ENCODE measurements at places on chromosomes 13 and 19.

DNA sequence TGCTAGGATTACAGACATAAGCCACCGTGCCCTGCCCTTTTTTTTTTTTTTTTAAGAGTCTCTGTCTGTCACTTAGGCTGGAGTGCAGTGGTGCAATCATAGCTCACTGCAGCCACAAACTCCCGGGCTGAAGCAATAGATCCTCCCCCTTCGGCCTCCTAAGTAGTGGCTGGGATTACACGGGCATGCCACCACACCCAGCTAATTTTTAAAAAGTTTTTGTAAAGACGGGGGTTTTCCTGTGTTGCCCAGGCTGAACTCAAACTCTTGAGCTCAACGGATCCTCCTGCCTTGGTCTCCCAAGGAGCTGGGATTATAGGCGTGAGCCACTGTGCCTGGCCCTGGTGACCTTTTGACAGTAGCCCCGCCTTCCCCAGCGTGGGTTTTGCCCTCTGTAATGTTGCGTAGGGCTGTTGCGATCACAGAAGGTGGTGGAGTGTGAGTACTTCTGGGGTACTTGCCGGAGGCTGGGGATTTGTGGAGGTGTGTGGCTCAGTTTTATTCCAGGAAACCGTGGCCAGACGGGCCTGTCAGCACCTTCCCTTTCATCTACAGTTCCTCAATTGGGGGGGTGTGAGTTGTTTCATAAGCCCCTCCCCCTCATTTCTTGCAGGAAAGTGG lies 11.6 kb upstream of the RETN start:
- no peak for DNase-seq

DNA sequence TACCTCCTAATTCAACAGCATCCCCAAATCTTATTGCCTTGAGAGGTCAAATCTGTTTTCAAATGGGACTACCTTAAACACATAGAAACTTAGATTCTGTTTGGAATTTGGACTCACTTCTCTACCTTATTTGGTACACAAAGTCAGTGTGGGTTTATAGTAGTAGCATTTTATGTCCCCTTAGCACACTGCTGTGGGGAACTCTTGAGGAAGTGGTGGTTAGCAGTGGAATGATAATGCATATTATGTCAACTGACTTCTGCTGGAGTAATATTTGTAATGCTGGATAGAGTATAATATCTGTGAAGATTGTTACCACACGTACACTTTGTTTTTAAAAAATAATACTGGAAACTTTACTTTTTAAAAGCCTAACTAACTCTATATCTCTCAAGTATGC lies 386.3 kb downstream of the NDFIP2 start:
- peak; percentile 11 for DNase-seq

GRCh38 chr19:43594710-43595604 lies 977 bp downstream of the IRGQ start:
- no peak for DNase-seq

GRCh38 chr13:98792785-98793495 lies 40.5 kb upstream of the SLC15A1 start:
- DNase-seq = no peak

GRCh38 chr19:55350620-55351315 lies 3.8 kb downstream of the COX6B2 start:
- DNase-seq = no peak

DNA sequence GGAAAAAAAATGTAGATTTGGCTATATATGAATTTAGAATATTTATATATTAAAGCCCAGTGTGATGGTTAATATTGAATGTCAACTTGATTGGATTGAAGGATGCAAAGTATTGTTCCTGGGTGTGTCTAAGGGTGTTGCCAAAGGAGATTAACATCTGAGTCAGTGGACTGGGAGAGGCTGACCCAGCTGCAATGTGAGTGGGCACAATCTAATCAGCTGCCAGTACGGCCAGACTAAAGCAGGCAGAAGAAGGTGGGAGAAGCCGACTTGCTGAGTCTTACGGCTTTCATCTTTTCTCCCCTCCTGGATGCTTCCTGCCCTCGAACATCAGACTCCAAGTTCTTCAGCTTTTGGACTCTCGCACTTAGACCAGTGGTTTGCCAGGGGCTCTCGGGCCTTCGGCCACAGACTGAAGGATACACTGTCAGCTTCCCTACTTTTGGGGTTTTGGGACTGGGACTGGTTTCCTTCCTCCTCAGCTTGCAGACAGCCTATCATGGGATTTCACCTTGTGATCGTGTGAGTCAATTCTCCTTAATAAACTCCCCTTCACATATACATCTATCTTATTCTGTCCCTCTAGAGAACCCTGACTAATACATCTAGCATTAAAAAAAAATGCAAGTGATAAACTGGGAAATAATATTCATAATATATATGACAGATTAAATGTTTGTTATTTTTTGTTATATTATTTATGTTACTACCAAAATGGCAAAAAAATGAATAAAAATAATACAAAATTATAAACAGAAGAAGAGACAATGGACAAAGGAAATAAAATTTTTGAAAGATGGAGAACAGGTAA lies 122.4 kb downstream of the DLEU7 start:
- no peak for DNase-seq

GRCh38 chr13:76027131-76027530 lies 391.0 kb downstream of the LMO7 start:
- DNase-seq = no peak

DNA sequence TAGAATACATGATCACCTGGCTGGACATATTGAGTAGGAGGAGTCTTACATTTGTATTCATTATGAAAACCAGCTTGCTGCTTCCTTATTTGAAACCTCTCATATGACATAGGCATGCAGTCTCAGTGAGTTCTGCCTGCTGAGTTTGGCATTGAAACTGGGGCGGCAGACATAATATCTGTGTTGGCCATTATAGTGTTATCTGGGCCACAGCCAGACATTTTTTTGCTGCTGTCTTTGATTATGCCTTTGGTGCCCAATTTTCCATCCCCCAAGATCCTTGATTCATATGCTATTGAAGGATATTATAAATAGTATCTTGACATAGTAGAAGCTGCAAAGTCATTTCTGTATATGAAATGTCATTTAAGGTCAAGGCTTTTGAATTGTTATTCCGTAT lies 15.8 kb downstream of the FREM2 start:
- no peak for DNase-seq

GRCh38 chr19:16113727-16114126 lies 2.0 kb downstream of the RAB8A start:
- DNase-seq = no peak

DNA sequence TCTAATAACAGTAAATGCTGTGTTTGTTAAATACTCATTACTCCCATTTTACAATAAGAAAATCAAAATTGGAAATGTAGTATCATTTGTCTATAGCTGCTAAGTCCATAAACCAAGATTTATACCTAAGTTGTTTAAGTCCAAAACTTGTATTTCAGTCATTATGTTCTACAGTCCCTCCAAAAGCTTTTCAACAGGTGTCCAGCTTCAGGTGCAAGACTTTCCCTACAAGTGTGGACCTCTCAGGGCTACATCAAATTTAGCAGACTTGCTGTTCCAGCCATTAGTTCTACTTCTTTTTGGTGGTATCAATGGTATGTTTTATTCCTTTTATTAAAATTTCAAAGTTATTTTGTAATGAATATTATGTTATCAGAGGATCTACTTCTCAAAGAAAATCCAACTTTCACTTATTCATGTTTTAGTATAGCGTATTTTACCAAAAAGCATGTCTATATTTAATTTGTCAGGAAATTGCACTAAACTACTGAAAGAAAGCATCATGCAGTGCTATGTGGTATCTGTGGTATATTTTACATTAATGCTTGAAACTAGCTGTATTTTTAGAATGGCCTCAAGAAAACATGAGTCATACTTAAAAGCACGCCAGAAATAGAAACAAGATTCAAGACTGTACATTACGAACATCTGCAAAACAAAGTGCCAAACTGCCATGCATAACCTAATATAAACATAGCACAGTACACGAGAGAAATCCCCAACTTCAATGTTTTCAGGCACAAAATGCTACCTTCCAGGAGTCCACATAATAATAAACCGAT lies 44.5 kb downstream of the VWA8 start:
- no peak for DNase-seq

DNA sequence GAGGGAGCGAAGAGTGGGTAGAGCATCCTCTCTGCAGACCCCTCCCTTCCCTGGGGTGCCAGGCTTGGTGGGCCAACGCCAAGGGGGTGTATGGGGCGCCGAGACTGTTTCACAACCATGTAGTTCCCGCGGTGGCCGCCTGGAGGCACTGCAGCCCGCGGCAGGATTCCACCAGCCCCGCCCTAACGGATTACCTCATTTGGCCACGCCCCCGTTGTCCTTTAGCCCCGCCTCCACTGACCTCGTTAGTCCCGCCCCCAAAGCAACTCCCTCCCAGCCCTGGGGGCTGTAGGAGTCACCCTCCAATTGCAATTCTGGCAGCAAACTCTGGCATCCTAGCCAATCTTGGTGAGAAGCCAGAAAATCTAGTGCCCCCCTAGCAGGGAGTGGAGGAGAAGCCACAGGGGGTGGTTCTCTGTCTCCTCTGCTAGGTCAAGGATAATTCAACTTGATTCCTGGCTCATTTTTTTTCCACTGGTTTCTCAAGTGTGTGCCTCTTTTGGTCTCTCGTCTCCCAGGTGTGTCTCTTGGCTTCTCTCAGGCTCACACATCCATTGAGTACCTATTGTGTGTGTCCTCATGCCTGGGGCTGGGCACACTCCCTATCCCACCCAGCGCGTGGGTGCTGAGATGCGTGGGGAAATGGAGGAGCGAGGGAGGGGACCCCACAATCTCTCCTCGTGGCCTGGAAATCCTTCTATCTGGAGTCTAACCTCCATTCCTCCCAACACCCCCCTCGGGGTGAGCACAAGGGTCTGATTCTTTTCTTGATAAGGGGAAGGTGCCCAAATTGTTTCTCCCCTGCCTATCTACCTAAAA lies 2.0 kb downstream of the OLFM2 start:
- no peak for DNase-seq

DNA sequence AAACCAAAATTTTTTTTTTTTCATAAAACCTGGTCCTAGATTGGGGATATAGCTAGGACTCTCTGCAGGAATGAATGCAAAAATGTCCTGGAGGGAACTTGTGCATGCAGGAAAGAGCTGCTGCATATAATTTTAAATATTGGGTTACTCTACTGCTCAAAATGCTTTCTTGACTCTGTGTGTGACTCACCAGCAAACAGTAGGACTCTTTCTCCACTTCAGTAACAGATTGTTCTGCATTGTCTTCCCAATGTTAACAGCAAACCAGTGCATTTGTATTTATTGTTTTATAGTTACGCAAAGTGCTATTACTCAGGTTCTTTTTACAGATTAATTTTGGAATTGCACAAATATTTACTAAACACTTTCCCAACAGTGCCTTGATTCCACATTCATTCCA lies 163.7 kb upstream of the KL start:
- no peak for DNase-seq

DNA sequence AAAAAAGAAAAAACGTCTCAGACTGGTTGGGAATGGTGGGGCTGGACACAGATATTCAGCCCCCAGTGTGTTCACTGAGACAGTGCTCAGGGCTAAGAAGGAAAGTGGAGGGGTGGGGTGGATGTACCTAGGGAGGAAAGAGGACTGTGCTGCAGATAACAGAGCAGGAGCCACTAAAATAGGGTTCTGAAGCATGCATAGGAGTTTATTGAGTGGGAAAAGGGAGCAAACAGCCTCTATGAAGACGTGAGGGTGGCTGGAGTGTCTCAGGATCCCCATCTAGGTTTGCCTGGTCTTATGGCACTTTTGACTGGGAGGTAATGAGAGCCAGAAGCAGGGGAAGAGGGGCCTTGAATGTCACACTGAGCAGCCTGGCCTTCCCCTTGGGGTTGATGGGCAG lies 3.4 kb downstream of the MEGF8 start:
- DNase-seq = no peak

DNA sequence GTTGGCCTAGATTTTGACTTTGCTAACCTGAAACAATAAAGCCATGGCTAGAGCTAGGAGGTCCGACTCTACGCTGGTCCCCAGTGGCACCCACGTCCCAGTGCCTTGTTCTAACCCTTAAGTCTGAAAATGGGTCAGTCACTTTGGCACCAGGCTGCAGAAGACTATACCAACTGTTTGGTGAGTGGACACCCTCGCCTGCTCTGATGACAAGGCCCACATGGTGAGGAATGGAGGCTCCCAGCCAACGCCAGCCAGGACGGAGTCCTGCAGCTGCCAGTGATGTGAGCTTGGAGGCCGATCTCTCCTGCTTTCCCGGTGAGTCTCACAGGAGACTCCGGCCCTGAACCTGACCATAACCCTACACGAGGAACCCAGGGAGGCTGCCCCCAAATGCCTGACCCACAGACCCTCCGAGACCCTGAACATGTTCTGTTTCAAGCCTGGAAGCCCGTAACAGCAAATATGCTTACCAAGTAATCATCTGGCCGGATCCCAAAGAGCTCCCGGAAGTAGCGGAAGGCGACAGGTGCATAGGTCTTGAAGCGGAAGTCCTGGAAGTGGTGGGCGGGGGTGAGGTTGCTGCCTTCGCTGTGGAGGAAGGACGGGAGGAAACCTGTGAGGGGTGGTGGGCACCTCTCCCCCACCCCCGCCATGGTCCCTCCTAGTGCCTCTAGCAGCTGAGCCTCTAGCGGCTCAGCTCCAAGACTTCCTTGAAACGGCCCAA lies 34.1 kb upstream of the CACTIN start:
- no peak for DNase-seq

GRCh38 chr19:18860302-18860700 lies 28.5 kb downstream of the UPF1 start:
- no peak for DNase-seq

DNA sequence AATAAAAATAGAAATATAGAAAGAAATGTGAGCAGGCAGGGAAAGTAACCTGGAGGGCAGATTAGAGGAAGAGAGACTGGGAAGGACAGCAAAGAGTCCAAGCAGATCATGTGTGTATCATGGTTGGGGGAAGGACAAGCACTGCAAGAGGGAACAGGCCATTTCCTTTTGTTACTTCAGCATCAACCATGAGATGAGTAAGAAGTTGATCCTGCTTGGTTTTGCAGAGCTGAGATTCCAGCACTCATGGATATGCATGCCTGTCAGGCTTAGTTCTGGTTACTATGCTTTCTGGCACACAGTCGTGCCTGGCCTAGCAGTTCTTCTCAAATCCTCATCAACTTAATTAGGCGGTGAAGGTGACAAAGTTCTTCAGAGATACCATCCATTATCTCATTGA lies 18.1 kb downstream of the NALCN start:
- no peak for DNase-seq

DNA sequence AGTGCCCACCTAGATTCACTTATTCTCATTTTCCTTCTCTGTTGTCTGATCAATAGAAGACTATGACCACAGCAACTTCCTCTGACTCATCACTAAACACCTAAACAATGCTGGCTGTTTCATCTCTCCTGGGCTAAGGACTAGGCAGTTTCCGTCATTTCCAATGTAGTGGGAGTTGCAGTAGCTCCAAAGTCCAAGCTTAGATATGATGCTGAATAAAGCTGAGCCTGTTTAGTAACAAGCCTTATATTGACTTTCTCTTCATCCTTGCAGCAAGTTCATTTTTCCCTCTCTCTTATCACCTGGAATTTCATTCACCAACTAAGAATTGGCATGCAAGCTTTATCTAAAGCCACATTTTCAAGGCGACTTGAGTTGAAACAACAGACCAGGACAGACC lies 53.5 kb upstream of the PCDH9 start:
- no peak for DNase-seq

GRCh38 chr13:77124423-77124822 lies 97.5 kb upstream of the FBXL3 start:
- DNase-seq = no peak

GRCh38 chr19:45817010-45817724 lies 2.1 kb upstream of the RSPH6A start:
- peak; percentile 44 for DNase-seq

GRCh38 chr13:41502673-41503072 lies 45.3 kb downstream of the RGCC start:
- DNase-seq = no peak

GRCh38 chr19:53246498-53246897 lies 8.2 kb downstream of the ZNF677 start:
- no peak for DNase-seq
